Muscle of arm (tissue), 14 donors: ENCODE measurements at places on chromosomes 2 and 18. TPM values are rescaled to one million over a fixed set of nuclear protein-coding genes. Genes with fewer than 3 reads are reported as not detected.
A peak's percentile ranks its signal among the peaks of the same experiment; 100 is the strongest.

DNA sequence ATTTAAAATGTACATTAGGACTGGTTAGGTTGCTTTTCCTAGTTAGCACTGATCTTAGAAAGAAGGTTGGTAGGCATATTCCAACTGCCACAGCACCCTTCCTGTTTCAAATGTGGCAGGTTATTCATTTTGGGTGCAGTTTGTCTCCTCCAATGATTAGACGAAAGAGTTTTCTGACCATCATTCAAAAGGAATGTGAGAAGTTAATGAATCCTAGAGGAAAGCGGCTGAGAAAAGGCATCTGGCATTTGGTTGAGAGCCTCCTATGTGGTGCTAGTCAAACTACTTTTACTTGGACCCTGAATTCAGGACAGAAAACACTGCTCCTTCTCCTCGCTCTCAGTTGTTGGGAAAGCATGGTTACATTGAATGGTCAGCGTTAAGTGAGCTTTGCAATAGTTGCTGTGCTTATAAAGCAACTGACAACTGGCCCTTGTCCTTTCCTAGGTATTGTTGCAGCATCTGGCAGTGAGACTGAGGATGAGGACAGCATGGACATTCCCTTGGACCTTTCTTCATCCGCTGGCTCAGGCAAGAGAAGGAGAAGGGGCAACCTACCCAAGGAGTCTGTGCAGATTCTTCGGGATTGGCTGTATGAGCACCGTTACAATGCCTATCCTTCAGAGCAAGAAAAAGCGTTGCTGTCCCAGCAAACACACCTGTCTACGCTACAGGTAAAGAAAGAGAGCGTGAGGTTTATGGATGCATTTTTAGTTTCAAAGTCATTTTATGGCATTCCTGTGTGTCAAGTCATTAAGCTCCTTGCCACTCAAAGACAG is 6.1 kb downstream of the TGIF1 start:
- no peak for DNase-seq

GRCh38 chr2:190563646-190564045 is 29.1 kb upstream of the NEMP2 start:
- DNase-seq, result no peak

DNA sequence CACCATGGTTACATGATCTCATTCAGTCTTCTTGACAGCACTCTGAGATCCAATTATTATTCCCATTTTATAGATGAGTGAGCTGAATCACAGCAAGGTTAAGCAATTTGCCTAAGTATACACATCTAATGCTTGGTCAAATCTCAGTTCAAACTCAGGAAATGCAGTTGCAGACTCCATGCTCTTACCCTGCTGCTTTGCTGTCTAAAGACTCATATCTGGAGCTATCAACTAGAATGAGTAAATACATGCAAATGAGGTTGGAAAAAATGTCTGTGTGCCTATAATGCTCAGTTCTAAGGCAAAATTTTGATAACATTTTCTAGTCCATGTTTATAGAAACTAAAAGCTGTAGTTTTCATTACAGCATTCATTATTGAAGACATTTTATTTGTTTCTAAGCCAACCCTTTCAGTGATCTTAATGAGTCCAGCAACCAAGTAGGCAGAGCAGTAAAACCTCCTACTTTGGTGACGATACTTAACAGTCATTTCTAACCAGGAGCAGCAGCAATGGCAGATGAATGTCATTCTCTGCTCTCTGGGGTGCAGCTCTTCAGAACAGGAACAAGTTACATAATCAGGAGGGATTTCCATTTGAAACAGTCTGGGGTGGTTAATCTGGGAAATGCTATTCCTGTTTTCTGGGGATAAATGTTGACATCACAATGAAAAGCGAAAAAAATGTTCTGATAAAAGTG is 396.8 kb upstream of the UBE2E3 start:
- no peak for DNase-seq

DNA sequence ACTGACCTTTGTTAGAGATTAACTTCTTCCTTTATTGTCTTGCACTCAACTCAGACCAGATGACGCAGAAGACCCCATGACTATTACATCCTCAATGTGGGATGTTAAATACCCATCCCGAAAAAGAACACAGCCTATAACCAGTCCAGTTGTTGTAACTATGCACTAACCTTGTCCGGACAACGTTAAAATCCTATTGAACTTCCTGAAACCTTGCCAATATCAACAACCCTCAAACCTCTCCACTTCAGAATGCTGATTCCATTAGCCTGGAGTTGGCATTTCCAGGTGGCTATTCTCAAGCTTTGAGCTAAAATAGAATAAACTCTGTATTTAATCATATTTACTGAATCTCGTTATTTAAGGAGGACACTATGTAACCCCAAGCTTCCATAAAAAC is 13.6 kb downstream of the NMS start:
- DNase-seq, result no peak

- no peak for DNase-seq
Observed at GRCh38 chr2:216017365-216017764, 4.0 kb upstream of the MREG start.

DNA sequence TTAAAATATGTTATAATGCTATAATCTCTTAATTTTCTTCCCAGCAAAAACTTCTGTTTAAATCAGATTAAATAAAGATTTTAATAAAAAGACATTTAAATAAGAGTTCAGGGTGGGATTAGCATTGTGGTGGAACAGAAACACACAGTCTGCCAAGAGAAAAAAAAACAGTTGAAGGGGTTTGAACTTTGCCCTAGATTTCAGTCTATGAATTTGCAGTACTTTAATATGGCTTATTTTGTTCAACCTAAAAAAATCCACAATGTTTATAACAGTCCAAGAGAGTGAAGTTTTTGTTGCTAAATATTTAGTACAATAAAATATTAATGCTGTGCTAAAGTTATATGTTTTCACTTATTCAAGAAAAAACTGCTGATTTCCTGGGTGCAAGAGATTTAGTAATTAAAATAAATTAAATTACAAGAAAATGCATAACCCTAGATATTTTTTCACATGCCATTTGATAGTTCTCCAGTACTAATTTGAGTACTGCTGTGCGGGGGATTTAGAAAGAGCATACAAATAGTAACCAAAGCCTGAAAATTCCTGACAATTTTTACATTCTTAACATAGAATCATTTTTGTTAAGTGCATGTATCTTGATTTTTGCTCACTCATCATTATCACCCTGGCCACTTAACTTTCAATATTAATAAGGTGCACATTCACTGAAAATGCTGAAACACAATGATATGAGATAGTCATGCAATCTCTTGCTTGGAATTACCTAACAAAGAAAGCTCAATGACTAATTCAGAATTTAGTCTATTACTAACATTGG is 52.6 kb downstream of the SLC40A1 start:
- no peak for DNase-seq

- no peak for DNase-seq
Observed at GRCh38 chr2:138365581-138365980, 136.0 kb upstream of the SPOPL start.

DNA sequence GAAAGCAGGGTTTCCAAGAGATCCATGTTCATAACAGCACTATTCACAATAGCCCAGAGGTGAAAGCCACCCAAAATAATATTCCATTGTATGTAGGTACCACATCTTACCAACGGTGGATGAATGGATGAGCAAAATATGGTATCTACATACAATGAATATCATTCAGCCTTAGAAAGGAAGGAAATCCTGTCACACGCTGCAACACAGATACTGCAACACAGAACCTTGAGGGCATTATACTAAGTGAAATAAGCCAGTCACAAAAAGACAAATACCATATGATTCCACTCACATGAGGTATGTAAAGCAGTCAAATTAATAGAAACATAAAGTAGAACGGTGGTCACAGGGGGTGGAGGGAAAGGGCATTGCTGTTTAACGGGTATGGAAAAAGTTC is 155.7 kb downstream of the DTNB start:
- no peak for DNase-seq

DNA sequence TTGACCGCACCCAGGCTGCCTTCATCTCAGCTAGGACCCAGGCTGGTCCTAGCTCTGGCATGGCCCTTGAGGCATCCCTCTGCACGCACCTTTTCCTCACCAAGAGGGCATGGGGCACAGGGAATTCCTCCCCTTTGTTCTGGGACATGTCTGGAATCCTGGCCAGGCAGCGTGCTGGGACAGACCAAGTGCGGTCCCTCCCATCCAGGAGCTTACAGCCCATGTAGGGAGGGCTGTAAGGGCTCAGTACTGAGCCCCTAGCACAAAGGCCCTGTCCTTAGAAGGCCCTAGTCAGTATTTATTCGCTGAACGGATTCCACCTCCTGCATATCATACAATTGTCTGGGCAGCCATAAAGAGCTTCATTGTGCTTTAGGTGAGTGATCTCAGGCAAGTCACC is 3.0 kb downstream of the TMEM37 start:
- DNase-seq, result no peak

- DNase-seq, result peak; percentile 36
Observed at GRCh38 chr18:62715759-62716615, 646 bp downstream of the PHLPP1 start.

GRCh38 chr18:47381975-47382570 is 130.6 kb upstream of the SKOR2 start:
- no peak for DNase-seq

- DNase-seq, result no peak
Observed at GRCh38 chr2:195202163-195202845, 454.7 kb upstream of the SLC39A10 start.

- no peak for DNase-seq
Observed at GRCh38 chr2:237300739-237301138, 113.2 kb downstream of the COL6A3 start.

DNA sequence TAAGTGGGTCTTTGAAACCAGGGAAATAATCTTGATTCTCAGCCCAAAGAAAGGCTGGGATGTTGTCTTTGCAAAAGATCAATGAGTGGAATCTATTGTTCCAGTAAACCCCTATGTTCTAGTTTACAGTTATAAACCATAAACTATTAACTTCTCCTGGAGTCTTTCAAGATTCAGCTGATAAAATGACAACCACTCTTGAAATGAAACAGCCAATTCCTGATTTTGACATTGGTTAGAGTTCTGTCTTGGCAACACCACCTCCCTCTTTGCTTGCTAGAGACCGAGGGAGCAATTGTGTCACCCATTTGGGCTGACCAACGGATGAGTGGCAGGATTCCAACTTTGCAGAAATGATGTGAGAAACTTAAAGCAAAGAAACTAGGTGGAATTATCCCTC is 746.9 kb downstream of the SLC4A3 start:
- DNase-seq, result no peak

DNA sequence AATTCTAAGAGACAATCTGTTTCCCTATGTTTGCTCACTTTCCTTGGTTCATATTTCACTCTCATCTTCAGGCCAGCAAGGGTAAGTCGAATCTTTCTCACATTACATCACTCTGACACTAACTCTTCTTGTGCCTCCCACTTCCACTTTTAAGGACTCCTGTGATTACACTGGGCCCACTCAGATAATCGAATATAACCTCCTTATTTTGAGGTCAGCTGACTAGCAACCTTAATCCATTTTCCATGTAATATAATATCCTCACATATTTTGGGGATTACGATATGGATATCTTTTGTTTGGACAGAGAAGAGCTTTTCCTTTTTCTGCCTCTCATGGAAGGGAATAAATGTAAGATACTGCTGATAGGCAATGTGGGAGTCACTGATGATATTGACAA is 2015.7 kb upstream of the LRRTM1 start:
- peak; percentile 7 for DNase-seq

- DNase-seq, result peak; percentile 80
Observed at GRCh38 chr2:178271629-178272333, 77.5 kb downstream of the OSBPL6 start.

DNA sequence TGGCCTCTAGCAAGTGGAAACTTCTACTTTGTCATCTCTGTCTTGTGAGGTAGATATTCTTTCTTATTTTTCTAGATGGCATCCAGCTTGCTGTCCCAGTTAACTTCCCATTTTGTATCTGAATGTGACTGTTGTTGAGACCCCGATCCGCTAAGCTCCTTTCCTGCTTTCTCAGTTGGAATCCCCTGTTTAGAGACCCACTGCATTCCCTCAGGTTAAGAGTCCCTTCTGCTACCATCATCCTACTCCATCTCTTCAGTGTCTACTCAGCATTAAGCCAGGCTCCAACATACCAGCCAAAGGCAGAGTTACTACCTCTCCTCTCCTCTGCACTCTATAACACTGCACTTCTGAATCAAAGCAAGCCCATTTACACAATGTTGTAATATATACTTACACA is 1300.4 kb upstream of the CHAC2 start:
- no peak for DNase-seq

DNA sequence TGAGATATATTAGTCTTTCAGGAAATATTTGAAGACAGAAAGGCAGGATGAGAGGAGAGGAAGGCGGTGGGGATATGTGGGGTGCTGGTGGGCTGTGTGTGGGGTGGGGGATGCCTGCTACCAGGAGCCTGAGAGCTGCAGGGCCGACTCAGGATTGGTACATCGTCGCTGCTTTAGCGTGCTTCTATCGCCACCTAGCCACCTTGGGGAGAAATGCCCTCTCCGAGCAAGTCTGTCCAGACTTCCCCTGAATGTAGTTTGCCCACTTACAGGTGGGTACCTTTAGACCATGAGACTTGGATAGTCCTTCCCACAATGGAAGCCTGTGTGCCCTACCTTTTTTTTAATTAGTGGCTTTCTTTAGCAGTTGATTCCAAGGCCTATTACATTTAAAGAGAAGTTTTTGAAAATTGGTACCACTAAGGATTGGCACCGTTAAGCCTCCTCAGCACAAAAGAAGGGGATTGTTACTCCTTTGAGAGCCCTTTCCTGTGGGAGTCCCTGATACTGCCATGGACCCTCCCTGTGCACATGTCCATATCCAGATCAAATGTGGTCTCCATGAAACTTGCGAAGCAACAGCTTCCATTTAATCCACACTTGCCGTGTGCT is 114.1 kb upstream of the NDUFV2 start:
- DNase-seq, result peak; percentile 59

DNA sequence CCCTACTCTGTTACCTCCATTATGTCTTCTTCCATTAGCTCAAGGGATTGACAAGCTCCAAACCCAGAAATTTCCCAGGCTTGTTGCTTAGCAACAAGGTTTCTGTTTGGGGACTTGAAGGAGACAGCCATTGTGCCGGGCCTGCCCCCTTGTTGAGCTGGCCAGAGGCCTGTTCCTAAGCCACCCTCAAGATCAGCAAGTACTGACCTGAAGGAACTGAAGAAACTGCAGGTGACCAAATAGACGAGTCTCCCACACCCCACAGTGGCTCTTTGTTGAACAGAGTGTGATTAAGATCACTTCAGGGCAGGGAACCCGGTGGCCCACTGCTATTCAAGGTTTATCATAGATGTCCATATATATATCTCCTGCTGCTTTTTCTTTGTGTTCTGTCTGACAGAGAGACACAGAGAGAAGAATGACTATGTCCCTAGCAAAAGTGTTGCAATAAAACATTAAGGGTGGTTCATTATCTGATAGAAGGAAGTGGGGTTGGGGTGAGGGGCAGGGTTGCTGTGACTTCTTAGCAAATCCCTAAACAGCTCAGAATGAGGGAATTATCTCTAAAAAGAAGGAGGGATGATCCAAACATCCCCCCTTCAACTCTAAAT is 69.2 kb downstream of the RNF144A start:
- no peak for DNase-seq

GRCh38 chr2:160010361-160011145 is 51.9 kb downstream of the PLA2R1 start:
- DNase-seq, result no peak

ZSWIM2 gene
- not detected for polyA plus RNA-seq

CETN1 gene
- polyA plus RNA-seq, result not detected

SKOR2 gene
- polyA plus RNA-seq, result not detected

SERPINB7 gene
- not detected for polyA plus RNA-seq

EFR3B gene
- polyA plus RNA-seq, result 6.6 TPM

B3GNT7 gene
- polyA plus RNA-seq, result 0.28 TPM

ANKMY1 gene
- 7.5 TPM for polyA plus RNA-seq
